H4 (cell line): ENCODE measurements at places on chromosomes 11 and 22.

GRCh38 chr11:34198523-34198922, 93.1 kb downstream of the NAT10 start:
- no peak for DNase-seq

DNA sequence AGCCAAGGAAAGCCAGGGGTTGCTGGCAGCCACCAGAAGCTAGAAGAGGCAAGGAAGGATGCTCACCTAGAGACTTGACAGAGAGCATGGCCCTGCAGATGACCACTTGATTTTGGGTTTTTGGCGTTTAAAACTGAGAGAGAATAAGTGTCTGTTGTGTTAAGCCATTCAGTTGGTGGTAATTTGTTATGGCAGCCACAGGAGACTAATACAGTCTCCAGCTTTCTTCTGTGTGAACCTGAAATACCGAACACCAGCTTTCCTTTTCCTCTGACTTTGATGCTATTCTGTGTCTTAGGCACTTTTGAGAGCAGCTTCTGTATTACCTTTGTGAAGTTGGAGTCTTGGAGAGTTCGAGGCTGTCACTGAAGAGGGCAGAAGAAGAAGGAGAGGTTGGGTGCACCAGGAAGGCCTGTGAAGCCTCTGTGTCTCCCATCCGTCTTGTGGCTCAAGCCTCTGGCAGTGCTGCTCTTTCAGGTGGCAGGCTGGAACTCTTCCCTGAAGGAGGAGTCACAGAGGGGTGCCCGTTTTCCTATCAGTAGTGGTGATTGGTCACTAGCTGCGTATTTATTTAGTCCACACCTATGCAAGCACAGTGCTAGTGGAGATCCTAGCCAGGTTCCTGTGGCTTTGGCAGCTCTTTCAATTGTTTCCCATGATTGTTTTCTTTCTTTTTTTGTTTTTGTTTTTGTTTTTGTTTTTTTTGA, 2.5 kb downstream of the TBC1D22A start:
- no peak for DNase-seq

GRCh38 chr11:104222464-104222863, 58.5 kb upstream of the PDGFD start:
- DNase-seq = no peak

DNA sequence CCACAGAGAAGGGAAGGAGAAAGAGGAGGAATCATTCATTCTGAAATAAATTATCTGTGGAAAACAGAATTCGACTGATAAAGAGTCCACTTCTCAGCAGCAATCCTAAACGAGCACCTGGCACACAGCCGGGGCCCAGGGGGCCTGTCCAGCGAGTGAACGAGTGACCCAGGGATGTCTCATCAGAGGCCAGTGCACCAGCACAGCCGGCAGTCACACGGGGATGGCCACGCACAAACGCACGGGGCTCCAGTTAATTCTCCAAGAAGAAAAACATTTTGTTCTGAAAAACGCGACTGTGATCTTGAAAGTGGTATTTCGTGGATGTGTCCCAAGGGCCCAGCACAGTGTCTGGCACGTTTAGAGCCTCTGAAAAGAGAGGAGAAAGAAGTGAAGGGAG, 154.6 kb downstream of the BRD1 start:
- no peak for DNase-seq

DNA sequence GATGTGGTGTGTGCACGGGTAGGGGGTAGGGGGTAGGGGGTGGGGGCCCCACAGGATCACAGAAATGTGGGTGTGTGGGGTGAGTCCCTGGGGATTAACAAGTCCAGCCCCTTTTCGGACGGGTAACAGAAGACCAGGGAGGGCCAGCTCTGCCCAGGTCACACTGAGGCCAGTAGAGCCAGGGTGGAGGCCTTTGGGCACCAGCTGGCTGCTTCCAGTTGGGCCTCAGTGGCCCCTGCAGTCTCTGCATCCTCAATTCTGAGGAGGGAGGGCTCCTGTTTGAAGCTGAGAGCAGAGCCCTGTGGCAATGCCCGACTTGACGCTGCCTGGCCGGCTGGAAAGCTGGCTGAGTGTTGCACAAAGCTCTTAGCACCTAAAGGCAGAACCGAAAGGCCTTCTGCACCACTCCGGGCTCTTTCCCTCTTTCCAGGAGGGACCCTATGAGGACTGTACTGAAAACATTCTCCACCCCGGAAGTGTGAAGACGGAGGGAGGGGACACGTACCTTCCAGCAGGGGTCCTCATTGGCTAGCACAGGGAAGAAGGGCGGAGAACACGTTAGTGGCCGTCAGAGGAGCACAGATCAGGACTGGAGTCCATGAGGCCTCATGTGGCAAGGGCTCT, 120.4 kb downstream of the PHF21B start:
- no peak for DNase-seq

GRCh38 chr11:89521294-89521693, 30.1 kb upstream of the NOX4 start:
- no peak for DNase-seq

DNA sequence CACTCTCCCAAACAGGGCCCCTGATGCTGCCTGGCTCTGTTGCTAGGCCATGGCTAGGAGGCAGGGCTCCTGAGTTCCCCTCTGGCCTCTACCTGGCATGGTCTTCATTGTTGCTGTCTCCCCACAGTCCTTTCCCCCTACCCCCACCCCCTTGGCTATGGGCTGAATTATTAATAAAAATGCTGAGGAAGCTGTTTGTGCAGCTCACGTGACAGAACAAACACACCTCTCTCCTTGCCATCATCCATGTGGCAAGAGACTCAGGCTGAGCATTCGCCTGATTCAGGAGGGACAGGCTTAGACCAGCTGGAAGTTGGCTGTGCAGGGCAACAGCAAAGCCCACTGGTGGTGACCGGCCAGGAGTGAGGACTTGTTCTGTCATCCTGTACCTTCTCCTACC, 4.2 kb upstream of the SYT7 start:
- no peak for DNase-seq

DNA sequence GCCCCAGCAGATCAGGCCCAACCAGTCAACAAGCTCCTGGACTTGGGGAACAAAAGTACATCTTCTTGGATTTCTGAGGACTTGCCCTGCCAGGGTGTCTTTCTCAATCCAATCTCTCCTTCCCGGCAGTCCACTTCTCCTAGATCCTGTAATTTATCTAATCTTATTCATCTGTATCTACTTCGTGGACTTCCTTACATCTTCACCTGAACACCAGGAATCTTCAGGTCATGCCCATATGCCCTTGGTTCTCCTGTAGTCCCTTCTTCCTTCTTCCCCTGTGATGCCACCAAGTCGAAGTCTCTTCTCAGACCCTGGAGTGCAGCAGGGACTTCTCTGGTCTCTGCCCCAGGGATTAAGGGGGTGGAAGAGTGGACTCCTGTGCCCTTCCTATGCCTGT, 100.3 kb downstream of the ZNF280B start:
- DNase-seq = no peak

DNA sequence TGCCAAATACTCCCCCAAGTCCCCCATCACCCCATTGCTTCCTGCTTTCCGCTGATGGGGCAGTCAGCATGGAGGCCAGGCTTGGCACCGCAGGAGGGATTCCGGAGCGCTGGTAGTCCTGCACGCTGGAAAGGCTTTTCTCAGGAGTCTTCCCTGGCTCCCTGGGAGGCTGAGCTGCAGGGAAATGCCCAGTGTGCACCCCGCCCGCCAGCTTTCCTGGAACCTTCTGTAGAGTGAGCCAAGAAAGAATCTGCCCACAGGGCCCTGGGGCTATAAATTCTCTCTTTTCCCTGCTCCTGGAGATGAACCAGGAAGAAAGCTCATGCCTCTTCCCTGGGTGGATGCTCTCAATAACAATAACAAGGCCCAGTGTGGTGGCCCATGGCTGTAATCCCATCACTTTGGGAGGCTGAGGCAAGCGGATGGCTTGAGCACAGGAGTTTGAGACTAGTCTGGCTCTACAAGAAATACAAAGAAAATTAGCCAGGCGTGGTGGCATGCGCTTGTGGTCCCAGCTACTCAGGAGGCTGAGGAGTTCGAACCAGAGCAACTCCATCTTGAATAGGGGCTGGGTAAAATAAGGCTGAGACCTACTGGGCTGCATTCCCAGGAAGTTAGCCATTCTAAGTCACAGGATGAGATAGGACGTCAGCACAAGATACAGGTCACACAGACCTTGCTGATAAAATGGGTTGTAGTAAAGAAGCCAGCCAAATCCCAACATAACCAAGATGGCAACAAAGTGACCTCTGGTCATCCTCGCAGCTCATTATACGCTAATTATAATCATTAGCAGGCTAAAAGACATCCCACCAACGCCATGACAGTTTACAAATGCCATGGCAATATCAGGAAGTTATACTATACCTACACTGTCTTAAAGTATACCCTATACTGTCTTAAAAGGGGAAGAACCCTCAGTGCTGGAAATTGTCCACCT, 46.4 kb upstream of the FTH1 start:
- peak; percentile 72 for DNase-seq

DNA sequence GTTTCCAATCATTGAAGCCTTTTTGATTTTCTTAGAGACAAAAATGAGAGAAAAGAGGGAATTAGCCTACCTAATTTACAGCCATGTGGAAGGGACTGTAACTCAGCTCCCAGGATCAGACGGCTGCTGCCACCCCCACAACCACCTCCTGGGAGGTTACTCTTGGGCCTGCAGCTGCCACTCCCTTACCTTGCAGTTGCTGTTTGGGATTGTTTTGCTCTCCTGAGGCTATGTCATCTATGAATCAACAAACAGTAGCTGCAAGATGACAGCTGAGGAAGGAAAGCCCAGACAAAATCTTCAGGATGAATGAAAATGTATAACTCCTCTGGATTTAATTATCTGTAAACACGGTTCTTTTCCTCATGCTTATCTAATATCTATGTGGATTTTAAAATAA, 28.0 kb upstream of the ZC3H12C start:
- no peak for DNase-seq

GRCh38 chr22:19106886-19107729, 15.1 kb downstream of the DGCR2 start:
- no peak for DNase-seq

- no peak for DNase-seq
Measured at GRCh38 chr11:93143186-93143585, 54.6 kb downstream of the SLC36A4 start.

DNA sequence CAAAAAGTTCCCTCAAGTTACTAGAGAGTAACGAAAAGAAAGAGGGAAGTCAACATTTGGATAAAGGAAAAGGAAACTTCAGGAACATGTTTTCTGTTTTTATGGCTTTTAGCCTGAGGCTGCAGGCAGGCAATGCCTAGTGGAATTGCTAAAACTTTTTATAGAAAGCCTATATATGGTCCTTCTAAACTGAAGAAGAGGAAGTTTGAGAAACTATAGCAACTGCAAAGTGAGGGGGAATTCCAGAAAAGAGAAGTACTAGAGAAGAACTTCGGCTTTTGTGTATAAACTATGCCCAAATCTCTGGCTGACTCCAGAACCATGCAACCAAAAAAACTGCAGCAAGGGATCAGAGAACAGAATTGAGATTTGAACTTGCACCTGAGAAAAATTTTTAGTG, 74.3 kb upstream of the ARHGAP42 start:
- DNase-seq = no peak

DNA sequence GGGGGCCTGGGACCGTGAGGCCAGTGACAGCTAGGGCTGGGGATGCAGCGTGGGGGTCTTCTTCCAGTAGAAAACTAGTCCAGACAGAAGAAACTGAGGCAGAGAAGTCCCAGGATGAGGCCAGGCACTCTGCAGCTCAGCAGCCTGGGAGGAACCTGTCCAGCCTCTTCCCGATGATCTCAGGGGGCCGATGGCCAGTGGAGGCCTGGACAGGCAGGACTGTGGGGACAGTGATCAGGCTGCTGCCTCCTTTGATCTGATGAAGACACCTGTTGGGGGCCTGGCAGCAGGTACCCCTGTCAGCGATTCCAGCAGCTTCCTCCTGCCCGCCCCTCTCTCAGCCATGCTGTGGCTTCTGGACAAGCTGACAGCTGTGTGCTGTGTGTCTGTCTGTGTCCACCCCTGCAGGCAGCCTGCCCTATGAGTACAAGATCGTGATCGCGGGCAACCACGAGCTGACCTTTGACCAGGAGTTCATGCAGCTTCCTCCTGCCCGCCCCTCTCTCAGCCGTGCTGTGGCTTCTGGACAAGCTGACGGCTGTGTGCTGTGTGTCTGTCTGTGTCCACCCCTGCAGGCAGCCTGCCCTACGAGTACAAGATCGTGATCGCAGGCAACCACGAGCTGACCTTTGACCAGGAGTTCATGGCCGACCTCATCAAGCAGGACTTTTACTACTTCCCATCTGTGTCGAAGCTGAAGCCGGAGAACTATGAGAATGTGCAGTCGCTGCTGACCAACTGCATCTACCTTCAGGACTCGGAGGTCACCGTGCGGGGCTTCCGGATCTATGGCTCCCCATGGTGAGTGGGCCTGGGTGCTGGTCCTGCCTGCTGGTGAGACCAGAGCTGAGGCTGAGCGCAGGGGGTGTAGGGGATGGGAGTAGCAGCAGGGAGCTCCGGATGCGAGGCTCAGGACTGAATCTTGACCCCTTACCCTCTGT, 62.6 kb downstream of the MPPED1 start:
- no peak for DNase-seq

GRCh38 chr11:100827934-100828661, 141.0 kb downstream of the ARHGAP42 start:
- peak; percentile 51 for DNase-seq

GRCh38 chr11:111694851-111695250, 71.3 kb downstream of the PPP2R1B start:
- no peak for DNase-seq

DNA sequence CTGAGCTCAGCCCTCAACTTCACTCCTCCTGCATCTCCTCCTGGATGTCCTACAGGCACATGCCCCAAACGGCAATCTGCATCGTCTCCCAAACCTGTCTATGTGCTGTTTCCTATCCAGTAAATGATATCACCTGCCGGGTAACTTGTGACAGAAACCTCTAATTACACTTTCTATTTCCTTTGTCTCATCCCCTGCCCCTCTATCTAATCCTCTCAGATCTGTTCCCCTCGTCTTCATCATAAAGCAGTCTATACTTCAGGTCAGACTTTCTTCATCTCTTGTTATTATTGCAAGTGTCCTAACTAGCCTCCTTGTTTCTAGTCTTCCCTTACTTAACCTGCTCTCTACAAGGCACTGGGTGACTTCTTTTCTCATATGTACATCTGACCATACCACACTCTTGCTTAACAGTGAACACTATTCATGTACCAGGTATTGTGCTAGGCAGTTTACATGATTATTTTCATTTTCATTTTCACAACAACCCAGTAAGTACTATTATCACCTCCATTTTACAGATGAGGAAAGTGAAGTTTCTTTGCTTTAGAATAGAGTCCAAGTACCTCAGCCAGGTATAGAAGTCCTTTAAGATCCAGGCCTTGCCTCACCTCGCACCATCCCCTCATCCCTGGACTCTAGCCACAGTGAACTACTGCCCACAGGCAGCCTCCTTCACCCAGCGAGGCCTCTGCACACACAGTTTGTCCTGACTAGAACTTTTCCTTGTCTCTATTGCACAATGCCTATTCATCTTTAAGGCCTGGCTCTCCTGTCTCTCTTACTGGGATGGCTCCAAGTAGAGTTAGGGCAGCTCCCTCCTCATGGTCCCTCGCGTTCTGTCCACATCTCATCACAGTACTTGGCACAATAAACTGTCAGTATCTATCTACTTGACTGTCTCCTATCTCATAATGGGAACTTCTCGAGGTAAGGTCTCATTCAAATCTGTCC, 22.1 kb upstream of the UCP3 start:
- no peak for DNase-seq

GRCh38 chr11:12832480-12833224, 158.4 kb downstream of the TEAD1 start:
- DNase-seq = no peak

GRCh38 chr11:283405-284104, 5.3 kb downstream of the NLRP6 start:
- DNase-seq = no peak

- peak; percentile 22 for DNase-seq
Measured at GRCh38 chr11:122646549-122647340, 8.8 kb upstream of the UBASH3B start.
